ENCODE measurements at places on chromosomes 4 and X. TPM values are rescaled to one million over a fixed set of nuclear protein-coding genes. Genes with fewer than 3 reads are reported as not detected.

The TRAPPC11 gene
- 33.5 TPM for total RNA-seq

The TAPT1 gene
- total RNA-seq = 18.4 TPM

GRCh38 chr4:139025841-139026240 lies 10.3 kb downstream of the NOCT start:
- no peak for DNase-seq

The RIBC1 gene
- 0.97 TPM for total RNA-seq

DNA sequence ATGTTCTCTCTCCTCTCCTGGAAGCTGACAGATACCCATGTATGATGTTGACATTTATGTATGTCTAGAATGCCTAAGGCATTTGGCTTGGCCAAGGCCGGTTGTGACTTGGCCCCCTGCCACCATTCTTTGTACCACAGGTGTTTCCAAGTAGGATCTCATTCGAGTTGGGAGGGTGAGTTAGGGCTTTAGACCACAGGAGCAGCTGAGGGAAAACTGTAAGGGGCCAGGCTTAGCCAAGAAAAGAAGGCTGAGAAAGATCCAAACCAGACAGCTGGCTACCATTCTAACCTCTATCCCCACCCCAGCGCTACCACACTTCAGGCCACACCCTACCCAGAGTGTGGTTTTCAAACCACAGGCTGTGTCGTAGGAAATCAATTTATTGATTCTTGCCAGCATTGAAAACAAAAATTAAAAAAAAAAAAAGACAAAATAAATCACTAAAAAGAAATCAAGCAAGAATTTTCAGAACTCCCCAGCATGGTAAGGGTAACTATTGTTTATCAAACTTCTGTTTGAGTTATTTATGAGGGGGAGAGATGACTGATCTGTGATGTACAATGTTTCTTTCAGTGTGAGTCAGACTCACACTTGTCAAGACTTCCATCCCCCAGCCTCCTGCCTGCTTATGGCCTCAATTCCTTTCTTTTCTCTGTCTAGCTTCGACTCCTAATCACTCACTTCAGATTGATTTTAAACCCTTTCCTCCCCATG lies 9.9 kb downstream of the TMSB4X start:
- DNase-seq = no peak

GRCh38 chrX:30735839-30736238 lies 82.6 kb downstream of the GK start:
- DNase-seq = peak; percentile 59

- no peak for DNase-seq
These were observed 173.3 kb downstream of the PRKX start for GRCh38 chrX:3540105-3540504.

DNA sequence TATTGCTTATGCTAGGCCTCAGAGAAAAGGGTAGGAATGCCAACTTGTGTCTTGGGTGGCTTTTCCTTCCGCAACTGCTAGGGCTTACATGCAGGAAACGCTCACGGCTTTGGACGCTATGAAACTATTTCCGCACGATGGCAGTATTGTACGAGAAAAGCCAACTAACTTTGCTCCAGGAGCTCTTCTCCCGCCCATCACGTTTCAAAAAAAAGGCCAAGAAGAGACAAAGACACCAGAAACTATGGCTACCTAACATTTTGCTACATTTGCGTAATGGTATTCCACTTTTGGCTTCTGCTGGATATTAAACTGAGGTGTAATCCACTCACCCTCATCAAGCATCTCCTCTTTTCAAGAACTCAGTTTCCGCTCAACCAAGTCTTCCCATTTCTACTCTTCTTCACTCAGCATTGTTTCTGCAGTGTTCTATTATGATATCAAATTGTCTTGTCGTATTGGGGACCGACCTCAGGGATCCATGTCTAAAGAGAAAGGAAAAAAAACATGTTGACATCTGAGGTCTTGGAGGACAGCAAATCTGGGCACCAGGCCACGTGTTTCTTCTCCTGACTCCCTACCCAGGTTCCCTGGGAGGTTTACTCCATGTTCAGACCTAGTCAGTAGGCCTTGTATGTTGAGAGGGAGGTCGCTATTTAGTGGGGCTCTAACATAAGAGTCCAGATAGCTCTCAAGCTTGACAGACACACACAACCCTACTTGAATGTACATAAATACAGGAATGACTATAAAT lies 239.4 kb upstream of the STK26 start:
- DNase-seq = no peak

- DNase-seq = no peak
These were observed 27.8 kb downstream of the DIPK2B start for GRCh38 chrX:45172890-45173289.

DNA sequence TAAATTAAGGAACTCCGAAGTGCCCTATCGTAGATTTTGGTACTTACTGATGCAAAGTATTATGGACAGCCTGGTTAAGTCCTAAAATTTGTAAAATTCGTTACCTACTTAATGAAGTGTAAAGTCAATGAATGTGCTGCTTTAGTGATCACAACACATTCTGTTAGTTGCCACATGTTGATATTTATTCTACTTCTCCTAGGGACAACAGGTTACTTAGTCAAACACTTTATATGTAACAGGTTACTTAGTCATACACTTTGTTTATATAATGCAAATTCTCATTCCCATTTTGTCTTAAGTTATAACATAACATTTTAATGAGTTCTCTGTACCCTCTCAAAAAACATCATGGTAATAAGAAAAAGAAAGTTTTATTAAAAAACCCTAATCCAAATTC lies 643.0 kb upstream of the FTHL17 start:
- DNase-seq = no peak

DNA sequence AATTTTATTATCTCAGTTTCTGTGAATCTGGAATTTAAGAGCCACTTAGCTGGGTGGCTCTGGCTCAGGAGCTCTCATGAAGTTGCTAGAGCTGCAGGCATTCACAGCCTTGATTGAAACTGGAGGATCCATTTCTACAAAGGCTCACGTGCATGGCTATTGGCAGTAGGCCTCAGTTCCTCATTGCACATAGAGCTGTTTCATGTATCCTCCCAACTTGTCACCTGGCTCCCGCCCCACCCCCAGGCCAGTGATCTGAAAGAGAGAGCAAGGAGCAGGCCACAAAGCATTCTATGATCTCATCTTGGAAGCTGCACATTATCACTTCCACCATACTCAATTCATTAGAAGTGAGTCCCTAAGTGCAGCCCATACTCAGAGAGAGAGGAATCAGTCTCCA lies 18.5 kb upstream of the AP1AR start:
- DNase-seq = no peak

DNA sequence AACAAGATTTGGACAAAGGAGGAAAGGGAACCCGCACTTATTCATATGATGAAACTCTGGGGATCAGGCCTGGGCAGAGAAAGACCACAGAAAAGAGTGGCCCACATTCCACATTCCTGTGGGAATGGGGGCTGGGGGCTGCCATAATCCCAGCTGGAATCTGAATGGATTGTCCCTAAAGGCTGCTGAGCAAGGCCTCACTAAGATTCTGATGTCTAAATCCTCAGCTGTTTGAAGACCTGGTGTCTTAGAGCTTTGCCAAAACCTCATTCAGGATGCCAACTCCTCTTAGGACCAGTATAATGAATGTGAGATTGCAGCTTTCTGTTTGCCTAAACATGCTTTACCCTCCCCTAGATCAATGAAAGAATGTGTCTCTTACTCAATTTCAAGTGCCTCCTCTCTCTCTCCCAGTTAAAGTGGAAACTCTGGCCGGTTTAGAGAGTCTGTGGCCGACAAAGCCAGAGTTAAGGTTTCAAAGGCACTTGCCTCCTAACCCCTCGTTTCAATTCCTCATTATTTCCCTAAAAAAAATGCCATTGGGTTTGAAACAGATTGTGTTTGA lies 33.3 kb upstream of the GPC4 start:
- no peak for DNase-seq

GRCh38 chrX:74132280-74132679 lies 171.7 kb upstream of the ZCCHC13 start:
- no peak for DNase-seq
